DND-41 (cell line): ENCODE measurements at places on chromosomes 5 and 9.

GRCh38 chr9:95171001-95171400 is 146.5 kb downstream of the FANCC start:
- no peak for DNase-seq

GRCh38 chr5:181069767-181070491 is 29.9 kb downstream of the BTNL9 start:
- no peak for DNase-seq

DNA sequence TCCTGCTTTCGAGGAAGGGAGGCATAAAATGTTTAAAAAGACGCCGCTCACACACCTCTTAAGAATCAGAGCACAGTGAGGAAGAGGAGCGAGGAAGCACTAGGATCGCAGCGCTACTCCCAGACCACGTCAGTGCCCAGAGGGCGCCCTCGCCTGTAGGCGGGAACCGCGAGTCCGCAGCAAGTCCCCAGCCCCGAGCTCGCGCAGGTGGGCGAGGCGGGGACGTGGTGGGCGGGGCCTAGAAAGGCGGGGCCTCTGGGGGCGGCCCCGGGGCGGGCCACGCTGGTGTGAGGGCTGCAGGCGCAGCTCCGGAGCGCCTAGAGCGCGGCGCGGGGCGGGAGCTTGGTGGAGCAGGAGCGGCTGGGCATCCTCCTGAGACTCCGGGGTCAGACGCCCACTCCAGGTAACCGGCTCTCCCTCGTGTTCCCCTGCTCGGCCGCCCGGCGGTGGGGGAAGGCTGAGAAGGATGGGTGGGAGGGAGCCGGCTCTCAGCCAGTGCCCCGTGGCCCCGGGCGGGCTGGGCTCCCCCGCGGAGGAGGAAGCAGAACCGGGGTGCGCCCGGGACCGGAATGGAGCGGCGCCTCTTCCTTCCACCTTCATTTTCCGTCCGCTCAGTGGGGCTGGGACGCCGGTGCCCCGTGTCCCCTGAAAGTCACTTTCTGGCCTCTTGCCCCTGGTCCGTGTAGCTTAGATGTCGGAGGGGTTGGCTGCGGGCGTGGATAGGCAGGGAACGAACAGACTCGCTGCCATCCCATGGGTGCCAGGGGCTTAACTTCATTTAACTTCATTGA is at the start of gene GCNT1:
Gene GCNT1 (plus strand): TSS at position 280 of the 791 bp plus-strand sequence. CDS start 43,200 bp downstream, outside the sequence.
- DNase-seq = peak; percentile 82

DNA sequence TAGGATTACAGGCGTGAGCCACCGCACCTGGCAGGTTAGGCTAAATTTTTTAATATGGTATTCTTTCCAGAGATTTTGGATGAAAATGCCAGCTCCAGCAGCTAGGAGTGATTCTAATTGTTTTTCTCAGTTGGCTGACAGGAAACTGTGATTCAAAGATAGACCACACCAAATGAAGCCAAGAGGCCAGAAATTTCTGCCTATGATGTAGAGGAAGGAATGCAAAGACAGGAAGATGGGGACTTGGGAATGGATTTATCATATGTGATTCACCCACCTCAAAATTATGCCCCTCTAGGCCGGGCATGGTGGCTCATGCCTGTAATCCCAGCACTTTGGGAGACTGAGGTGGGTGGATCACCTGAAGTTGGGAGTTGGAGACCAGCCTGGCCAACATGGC is 53.3 kb downstream of the UGCG start:
- DNase-seq = no peak

- DNase-seq = no peak
Measured at GRCh38 chr9:123406016-123406415, 50.0 kb downstream of the CRB2 start.

DNA sequence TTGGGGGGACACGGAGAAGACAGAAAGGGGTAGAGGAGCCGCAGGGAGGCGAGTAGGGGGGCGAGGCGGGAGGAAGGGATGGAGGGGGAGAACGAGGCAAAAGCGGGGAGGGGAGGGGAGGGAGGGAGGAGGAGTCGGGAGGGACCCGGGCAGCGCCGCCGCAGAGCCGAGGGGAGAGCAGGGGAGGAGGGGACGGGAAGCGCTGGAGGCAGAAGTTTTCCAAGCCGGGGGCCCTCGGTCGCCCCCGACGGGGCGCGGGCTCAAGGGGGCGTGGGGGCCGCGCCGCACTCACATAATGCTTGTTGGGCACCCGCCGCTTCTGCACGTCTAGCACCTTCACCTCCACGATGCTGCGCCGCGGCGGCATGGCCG is 353 bp downstream of the SH3PXD2B start:
- peak; percentile 50 for DNase-seq

DNA sequence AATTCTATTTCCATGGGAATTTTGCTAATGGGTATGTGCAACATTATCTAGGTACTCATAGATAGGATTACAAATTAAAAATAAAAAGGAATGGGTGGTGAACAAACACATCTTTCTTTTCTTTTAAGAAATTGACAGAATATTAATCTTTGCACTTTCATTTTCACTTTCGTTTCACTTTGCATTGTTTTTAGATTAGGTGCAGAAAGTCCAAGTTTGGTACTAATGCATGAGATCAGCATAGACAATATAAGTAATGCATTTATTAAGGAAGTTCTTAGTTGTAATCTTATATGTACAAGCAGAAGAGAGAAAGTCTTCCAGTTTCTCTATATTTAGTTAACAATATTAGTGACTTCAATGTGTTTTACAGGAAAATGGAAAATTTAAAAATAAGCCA is 196.5 kb downstream of the COMMD10 start:
- DNase-seq = no peak

- DNase-seq = no peak
Measured at GRCh38 chr5:32379421-32379820, 65.1 kb downstream of the ZFR start.
